ENCODE measurements at places on chromosomes 3 and 15.
A peak's percentile ranks its signal among the peaks of the same experiment; 100 is the strongest.

DNA sequence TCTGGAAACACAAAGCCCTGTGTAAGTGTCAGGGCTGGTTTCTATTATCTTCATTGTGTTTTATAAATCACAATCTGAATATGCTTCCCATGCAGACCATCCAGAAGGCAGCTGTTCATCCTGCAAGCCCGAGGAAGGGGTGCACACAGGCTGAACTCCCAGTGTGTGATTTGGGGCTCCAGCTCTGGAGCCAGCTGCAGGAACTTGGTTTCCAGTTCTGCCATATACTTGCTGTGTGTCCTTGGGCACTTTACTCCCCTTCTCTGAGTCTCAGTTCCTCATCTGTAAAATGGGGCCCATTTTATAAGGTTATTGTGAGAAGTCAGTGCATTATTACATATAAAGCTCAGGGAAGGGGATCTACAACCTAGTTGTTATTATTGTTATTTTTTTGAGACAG, 22.6 kb downstream of the CYP8B1 start:
- no peak for DNase-seq

GRCh38 chr3:157066335-157067098, 93.4 kb downstream of the CCNL1 start:
- no peak for DNase-seq

DNA sequence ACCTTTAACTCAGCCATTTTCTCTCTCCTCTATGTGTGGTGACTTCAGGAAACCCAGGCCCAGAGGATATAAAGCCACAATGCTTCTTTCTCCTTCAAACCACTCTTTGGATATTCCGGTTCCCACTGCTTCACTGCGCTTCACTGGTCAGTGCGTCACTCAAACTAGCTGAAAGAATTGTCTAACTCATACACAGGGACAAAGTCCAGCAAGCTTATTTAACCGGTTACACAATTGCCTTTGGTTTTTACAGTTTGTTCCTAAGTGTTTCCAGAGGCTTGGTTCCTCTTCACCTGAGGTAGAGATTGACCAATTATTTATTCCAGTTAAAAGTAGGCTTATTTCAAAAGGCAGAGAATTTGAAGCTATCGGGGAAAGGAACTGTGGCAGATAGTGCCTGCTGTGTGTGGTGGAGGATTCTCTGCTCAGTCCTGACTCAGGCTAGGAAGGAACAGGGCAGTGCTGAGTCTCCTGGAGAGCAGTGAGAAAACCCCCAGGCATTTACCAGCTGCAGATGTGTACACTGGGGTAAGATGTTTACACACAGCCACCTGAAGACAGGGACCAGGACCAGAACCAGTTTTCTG, at the start of gene HGD:
Gene HGD (minus strand): TSS at position 145 of the 587 bp plus-strand sequence. CDS start 128 bp downstream, at position 17.
- DNase-seq: no peak

GRCh38 chr3:111152496-111152895, 80.9 kb downstream of the NECTIN3 start:
- DNase-seq: no peak

DNA sequence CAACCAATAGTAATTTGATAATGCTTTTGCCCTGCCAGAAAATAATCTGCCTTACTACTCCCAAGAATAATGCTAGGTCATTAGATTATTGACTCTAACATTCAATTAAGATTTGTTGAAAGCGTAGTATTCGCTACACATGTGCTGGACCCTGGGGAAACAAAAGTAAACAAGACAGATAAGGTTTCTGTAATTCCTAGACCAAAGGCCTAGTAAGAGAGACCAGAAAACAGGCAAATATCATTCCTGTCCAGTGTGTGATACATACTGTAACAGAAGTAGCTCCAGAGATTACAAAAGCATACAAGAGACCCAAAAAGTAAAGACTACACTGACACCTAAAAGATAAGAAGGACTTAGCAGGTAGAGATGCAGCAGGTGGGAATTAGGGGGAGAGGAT, 60.8 kb downstream of the PLOD2 start:
- DNase-seq: no peak

DNA sequence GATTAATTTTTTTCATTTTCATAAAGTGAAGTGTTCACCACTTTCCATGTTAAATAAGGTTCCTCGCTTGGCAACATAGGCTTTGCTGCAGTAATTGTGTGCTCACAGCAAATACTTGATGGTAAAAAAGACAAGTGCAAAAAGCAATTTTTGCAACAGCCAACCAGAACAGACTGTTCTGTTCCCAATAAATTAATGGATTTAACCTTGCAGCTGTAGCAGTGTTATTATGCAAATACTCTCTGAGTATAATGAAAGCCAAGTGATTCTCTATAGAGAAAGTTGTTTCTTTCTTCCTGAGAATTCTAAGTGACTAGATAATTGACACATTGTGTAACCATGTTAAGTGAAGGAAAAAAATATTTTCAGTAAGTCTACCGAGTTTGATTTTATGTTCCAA, 183.7 kb upstream of the NAALADL2 start:
- no peak for DNase-seq

GRCh38 chr3:42827023-42827422, 17.8 kb downstream of the ACKR2 start:
- DNase-seq: no peak

DNA sequence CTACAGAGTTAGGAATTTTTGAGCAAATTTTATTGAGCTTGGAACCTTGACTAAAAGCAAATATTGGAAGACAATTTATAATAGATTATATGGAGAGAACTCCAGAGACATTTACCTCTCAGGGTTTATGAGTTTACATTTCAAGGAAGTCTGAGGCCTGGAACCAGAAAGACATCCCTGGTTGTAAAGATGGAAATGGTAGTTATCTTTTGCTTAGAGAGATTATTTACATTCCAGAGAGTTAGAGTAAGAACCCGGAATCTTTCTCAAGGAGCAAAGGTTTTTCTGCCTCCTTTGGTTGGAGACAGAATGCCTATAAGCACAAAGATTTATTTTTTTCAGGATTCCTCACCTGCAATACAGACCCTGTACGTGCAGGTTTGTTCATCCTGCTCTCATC, 458.1 kb downstream of the TBL1XR1 start:
- DNase-seq: no peak

- no peak for DNase-seq
Observed at GRCh38 chr3:151367448-151367847, 17.1 kb downstream of the P2RY12 start.

DNA sequence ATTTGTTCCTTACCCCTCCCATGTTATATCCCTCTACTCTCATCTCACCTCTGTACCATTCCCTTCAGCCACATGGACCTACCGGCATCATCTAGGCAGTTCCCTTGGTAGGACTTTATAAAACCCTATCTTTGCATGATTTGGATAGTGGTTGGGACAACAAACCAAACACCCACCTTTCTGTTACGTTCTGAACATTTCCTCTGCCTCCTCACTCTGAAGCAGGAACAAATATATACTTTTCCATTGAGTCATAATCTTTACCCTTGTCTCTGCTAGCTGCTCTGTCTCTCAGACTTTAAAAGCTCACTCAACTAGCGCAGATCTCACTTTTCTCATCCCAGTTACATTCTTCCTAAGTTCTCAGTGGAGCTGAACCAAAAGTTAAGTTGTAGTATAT, 17.8 kb downstream of the UBXN7 start:
- DNase-seq: no peak

GRCh38 chr3:105353485-105354161, 13.1 kb upstream of the ALCAM start:
- DNase-seq: no peak

DNA sequence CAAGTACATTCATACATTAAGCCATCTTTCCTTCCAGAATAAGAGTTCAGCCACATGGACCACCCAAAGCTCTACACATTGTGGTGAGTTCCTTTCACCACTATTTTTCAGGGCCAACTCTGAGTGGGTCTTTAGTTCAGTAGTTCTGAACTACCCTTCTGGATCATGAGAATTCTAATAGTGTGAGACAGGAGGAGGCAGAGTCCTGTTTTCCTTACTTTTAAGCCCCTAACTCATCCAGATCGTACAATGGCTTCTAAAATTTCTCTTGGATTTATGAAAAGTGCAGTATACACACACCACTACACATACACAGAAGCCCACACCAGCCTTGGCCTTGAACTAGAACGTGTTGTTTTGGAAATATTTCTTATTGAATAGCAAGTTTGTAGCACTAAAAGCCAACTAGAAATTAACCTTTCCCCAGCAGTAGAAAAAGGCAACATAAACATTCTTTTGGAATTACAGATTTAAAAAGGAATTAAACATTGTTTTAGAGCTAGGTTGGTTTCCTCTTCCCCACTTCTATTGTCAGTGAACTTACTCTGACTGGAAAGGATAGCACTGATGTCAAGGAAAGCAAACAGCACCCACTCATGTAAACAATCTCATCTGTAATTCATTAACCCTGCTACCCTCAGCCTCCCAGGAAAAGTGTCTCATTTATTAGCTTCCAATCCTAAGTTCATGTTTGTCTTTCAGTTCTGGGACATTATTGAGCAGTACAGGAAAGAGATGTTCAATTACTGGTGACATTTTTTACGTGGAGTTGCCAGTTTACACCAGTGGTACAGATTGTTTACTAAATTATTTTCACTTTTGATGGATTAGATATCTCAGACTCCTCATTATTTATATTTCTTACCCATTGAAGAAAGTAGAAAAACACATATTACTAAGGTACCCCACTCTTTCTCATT, 95.7 kb upstream of the AGTR1 start:
- no peak for DNase-seq

DNA sequence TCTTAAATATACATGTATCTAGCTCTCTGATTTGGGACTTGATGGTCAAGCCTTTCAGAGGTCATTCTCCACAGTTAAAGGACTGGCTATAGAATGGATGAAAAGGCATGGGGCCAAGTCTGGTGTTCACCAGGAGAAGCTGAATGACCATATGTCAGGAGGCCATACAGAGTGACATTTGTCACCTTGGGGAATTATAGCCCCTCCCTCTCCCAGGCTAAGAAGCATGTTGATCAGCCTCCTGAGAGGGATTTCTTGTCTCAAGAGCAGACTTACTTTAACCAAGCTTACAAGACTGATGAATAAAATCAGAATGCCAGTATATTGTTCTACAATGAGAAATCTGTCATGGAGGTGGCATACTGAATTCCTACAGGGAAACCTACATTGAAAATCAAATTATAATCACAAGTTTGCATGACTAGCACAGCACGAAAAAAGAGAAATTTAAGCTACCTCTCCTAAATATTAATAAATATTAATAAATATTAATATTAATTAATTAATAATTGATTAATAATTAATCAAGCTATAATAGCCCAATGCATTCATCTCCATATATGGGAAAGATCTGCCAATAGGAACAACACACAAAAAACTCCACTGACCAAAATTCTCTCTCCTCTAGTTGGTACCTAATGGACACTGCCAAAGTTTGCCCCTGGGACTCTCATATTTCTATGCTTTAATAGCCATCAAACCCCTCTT, 47.3 kb downstream of the ATP8B4 start:
- no peak for DNase-seq

GRCh38 chr3:178676942-178677790, 140.9 kb downstream of the KCNMB2 start:
- DNase-seq: no peak

DNA sequence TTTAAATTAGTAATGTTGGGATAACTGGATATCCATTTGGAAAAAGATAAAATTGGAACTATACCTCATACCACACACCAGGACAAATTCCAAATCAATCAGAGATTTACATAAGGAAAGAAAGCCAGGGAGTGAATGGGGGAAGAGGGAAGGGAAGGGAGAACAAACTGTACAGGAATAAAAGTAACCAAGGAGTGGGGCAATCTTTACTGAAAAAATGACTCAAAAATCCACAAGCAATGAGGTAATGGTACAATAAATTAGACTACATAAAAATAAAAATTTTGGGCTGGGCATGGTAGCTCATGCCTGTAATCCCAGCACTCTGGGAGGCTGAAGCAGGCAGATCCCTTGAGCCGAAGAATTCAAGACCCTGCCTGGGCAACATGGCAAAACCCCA, 82.6 kb downstream of the MLH1 start:
- no peak for DNase-seq

GRCh38 chr3:71121429-71122167, 461.9 kb downstream of the FOXP1 start:
- no peak for DNase-seq

- peak; percentile 71 for DNase-seq
Observed at GRCh38 chr3:183895296-183895695, 10.6 kb upstream of the PARL start.

GRCh38 chr15:66097151-66098021, 156.2 kb downstream of the MEGF11 start:
- DNase-seq: no peak

- no peak for DNase-seq
Observed at GRCh38 chr15:40334941-40335795, 5.6 kb downstream of the CCDC9B start.

- no peak for DNase-seq
Observed at GRCh38 chr15:32718227-32718820, 520 bp downstream of the GREM1 start.

GRCh38 chr3:13879946-13880810, at the start of gene WNT7A:
TSS of gene WNT7A (minus strand) at chr3:13880071. CDS start at chr3:13879816, 255 bp downstream.
- DNase-seq: peak; percentile 71

GRCh38 chr3:64901986-64902516, 214.3 kb upstream of the ADAMTS9 start:
- DNase-seq: no peak

- no peak for DNase-seq
Observed at GRCh38 chr3:39727415-39727814, 82.0 kb upstream of the MYRIP start.

DNA sequence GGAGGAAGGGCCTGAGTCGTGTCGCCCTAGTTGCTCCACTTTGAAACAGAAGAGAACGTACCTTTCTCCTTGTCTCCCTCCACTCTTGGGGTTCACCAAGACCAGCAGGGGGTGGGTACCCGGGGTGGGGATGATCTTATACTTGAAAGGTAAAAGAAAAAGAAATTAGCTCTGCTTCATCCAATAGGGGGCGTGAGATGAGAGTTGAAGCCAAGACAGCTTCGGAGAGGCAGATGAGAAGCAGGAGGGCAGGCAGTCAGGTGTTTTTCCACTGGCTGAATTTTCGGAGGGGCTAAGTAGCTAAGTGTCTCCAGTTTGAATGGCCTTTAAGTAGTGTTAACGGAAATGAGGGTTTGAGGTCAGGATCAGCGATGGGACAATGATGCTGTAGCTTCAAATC, 100.4 kb downstream of the DGKG start:
- DNase-seq: no peak

DNA sequence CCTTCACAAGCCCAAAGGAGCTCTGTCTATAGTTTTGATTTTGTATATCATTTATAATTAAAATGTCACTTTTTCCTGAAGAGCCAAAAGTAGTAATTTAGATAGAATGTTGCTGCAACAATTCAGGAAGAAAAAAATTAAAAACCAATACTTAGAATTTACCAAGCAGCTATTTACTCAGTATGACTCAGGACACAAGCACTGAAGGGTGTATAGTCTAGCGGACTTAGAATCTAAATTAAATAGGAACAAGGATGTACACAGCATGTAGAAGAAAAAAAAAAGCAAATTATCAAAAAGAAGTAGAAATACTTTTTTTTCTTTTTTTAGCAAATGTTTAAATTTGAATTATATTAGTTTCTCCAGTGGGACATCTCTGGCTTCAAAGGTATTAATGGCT, 31.6 kb downstream of the PGBD4 start:
- no peak for DNase-seq

GRCh38 chr3:157363393-157363792, 73.3 kb upstream of the PTX3 start:
- no peak for DNase-seq

- no peak for DNase-seq
Observed at GRCh38 chr3:172181932-172182586, 142.7 kb downstream of the FNDC3B start.
